H7 (cell line): ENCODE measurements at places on chromosomes 11 and 22.

DNA sequence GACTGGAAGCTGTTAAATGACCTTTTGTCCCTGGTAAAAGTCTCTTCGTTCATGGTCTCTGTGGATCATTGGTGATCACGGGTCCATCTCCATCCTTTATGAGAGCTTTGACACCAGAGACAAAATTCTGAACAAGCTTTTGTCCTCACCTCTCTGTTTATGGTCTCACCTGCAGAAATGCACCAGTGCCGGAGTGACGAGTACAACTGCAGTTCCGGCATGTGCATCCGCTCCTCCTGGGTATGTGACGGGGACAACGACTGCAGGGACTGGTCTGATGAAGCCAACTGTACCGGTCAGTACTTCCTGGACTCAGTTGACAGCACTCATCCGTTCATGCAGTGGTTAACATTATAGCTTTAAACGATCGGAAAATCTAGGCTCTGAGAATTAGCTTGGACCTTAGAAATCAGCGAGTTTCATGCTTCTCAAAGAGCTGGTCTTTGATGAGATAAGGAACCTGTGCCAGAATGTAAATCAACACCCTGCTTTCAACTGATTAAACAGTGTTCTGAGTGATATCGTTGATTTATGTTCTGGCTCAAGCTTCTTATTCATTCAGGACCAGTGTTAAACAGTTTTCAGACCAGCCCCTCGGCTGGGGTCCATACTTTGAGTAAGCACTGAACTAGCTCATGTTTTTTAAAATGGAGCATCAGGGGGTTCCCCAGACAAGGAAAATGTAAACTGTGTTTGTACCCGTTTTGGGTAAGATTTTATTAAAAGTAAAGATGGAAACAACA is 124.5 kb upstream of the SORL1-AS1 start:
- DNase-seq: no peak

- no peak for DNase-seq
These were observed 1.1 kb downstream of the ATL3 start for GRCh38 chr11:63670096-63670432.

DNA sequence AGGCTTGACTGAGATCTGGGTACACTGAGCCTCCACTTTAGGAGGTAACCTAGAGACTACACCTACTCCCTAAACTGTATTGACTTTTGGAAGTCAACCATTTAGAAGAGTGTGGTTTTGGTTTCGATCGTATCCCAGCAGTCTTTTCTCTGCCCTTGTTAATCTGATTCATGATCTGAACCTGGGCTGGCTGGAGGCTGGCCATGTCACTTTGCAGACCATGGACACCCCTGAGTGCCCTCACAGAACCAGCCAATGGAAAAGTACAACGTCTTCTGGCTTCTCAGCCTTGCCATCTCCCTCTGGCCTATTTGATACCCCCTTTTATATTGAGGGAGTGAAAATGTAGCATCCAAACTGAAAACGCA is 10.8 kb downstream of the EHF start:
- DNase-seq: no peak

DNA sequence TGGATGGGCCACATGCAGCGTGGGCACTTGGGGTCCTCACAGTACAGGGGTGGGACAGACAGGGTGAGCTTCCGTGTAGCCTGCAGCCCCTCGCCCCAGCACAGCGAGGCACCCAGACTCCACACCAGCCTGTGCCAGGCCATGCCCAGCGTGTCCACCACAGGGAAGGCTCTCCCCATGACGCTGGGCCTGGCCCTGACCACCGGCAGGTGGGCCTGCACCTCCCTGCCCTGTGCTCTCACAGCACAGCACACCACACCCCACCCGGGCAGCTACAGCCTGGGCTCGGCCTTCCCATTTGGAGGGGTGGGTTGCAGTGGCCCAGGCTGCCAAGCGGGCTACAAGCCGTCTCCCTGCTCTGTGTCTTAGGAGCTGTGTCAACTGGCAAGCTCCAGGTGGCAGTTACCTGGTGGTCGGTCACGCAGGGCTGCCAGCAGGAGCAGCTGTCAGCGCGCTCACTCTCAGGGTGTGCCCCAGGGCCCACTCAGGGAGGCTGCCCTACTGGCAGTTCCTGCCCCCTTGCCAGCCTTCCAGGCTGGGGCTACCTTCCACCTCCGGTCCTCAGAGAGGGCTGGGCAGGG is 4.6 kb downstream of the MOB2 start:
- peak; percentile 69 for DNase-seq

DNA sequence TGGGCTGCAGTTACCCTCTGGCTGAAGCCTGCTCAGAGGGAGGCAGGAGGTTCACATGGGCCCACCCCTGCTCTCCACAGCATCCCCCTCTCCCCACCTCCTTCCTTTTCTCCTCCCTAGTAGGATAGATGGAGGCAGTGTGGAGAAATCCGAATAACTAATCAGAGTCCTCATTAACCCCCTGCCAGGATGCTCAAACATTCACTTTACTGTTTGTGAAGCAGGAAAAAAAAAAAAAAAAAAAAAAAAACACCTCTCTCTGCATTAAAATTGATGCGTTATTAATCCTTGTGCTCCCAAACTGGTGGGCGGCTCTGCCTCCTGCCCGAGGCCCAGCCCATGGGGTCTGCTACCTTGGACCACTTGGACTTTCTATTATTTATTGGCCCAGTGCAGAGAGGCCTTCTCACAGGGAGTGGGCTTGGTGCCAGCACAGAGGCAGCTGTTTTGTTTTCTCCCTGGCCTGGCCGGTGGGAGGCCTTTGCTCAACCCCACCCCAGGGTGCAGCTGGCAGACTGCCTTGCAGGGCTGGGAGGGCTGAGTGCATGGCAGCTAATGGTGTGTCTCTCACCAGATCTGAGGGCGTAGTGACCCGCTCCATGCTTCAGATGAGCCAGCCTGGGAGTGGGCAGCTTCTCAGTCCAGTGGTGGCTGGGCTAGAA is 150.7 kb downstream of the PKNOX2 start:
- peak; percentile 51 for DNase-seq

DNA sequence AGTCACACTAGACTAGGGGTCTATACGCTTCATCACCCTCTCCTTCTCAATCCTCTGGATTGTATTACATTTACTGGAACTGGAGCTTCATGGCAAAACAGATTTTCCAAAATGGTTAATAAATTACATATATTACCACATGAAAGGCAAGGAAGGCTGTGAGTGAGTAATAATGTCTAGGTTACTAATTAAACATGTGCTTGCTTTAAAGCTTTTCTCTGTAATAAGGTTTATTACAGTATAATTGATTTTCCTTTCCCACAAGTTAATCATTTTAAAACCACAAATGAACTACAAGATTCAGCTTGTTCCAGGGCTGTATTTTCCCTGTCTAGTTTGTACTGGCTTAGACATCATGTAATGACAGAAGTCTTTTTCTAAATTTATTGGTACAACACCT is 25.6 kb downstream of the MMP13 start:
- no peak for DNase-seq

DNA sequence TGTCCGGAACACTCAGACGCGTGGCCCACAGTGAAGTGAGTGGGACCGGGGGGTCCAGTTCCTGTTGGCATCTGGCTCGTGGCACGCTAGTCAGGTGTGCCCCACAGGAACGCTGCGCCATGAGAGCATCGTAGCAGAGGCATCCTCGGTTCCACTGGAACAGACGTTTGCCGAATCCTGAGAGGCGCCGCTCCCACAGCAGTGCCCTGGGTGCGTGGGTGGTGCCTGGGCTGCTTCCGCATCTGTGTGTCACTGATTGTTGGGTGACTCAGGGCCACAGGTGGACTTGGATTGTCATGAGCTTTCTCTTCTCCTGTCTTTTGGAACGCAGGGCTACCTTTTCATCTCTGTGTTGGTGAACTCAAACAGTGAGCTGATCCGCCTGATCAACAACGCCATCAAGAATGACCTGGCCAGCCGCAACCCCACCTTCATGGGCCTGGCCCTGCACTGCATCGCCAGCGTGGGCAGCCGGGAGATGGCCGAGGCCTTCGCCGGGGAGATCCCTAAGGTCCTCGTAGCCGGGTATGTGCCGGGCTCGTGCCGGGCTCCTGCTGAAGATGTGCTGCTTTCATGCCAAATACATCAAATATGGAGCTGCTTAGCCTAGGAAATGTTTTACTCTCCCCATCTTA is 46.2 kb downstream of the AP2A2 start:
- DNase-seq: peak; percentile 25

GRCh38 chr11:83222499-83222898 is 29.0 kb downstream of the ANKRD42 start:
- no peak for DNase-seq

DNA sequence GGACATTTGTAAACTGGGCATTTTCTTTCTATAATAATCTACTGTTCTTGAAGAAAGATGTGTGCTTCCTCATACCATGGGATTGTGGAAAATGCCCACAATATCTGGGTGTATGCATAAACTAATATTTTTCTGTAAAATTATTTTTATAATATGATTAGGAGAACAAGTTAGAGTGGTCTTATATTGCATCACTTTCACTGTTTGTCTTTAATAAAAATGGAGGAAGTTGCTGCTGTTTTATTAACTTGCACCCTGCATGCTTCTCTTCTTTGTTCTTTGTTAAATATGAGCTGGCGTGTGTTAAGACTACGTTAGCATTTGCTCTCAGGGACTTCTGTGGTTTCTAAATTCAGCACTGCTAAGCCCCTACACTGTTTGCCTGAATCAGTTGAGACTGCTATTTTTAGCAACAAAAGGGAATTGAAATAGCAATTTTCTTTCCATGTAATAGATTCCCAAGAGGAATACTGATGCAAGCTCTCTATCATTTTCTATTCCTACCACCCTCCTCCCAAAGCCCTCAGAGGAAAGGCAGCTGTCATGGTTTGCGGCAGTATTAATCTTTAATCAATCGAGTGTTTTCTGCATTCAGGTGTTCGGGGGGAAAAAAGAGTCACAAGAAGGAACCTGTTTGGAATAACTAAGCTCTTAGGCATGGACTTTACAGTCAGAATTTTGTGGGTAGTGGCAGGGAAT is 56.1 kb downstream of the HSD17B12 start:
- DNase-seq: no peak

GRCh38 chr22:36027935-36028645 is 534 bp downstream of the RBFOX2 start:
- DNase-seq: peak; percentile 96

DNA sequence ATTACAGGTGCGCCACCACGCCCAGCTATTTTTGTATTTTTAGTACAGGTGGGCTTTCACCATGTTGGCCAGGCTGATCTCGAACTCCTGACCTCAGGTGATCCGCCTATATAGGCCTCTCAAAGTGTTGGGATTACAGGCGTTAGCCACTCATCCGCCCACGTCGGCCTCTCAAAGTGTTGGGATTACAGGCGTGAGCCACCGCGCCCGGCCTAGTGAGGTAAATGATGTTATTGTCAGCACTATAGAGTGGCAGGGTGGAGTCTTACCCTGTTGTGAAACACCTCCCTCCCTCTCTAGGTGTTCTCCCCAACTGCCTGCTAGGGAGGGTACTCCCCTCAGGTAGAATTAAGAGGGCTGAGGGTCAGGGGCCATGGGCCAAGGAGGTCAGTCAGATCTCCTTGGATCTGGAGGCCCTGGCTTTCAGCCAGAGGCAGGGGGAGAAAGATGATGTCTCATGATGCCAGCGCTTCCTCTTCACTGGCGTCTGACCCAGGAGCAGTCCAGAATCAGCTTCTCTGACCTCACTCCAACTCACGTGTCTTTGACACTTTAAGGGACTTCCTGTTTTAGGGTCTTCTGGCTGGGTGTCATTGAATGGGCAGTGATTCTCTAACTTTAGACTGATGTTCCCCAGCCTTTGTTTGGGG is 2.0 kb downstream of the GGA1 start:
- DNase-seq: no peak

GRCh38 chr22:38865201-38866023 is 6.6 kb downstream of the CBX6 start:
- peak; percentile 28 for DNase-seq

- DNase-seq: no peak
These were observed 18.4 kb downstream of the FDX1 start for GRCh38 chr11:110447897-110448745.

- DNase-seq: peak; percentile 89
These were observed 679 bp upstream of the SSH3 start for GRCh38 chr11:67302571-67303131.

- no peak for DNase-seq
These were observed 203.6 kb upstream of the SESN3 start for GRCh38 chr11:95434489-95435057.

- DNase-seq: no peak
These were observed 9.9 kb downstream of the TESMIN start for GRCh38 chr11:68741463-68741862.
